SW 1271 (cell line): ENCODE measurements at places on chromosomes 2 and 18.
A peak's percentile ranks its signal among the peaks of the same experiment; 100 is the strongest.

- no peak for DNase-seq
Measured at GRCh38 chr18:45657357-45658335, 42.4 kb downstream of the SLC14A2 start.

DNA sequence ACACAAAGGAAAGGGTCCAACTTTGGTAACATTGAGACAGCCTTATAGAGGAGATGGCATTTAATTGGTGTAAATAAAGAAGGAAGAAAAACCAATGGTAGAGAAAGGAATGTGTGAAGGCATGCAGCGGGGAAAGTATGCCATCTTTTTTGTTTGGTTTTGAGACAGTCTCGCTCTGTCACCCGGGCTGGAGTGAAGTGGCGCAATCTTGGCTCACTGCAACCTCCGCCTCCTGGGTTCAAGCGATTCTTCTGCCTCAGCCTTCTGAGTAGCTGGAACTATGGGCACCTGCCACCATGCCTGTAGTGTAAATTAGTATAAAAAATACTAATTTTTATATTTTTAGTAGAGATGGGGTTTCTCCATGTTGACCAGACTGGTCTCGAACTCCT is 6.4 kb downstream of the RIOK3 start:
- DNase-seq, result no peak

GRCh38 chr18:41767960-41768359 is 187.1 kb upstream of the PIK3C3 start:
- peak; percentile 22 for DNase-seq

- peak; percentile 90 for DNase-seq
Measured at GRCh38 chr2:47016172-47016913, 100.7 kb upstream of the MCFD2 start.

DNA sequence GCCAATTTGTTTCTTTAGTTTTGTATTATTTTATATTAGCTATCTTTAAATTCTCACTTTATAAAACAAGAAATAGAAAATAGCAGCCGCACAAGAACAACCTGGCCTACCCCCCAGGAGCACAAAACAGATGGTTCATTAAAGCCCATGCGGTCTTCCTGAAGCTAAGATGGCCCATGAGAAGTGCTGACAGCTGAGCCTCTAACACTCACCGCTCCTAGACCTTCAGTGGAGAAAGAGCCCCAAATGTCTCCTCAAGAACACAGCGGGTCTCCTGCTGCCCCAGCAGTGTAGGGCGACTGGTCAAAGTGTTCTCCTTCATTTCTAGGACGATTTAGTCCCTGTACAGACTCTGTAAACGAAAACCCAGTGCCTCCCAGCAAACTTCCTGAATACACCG is 45.1 kb downstream of the LPIN2 start:
- DNase-seq, result no peak
